Upper lobe of left lung (tissue), 6 donors: ENCODE measurements at places on chromosomes 3 and 15. TPM values are rescaled to one million over a fixed set of nuclear protein-coding genes. Genes with fewer than 3 reads are reported as not detected.

The CALML4 gene
- total RNA-seq: 3.6 TPM

The ZMYND10 gene
- 35.1 TPM for total RNA-seq

The ANKUB1 gene
- 24.5 TPM for total RNA-seq

The CPA3 gene
- 8.9 TPM for total RNA-seq

The TFG gene
- total RNA-seq: 87.4 TPM

The EAF2 gene
- total RNA-seq: 11.2 TPM

The EXD1 gene
- total RNA-seq: 0.30 TPM

The CCR3 gene
- not detected for total RNA-seq

The LRRC28 gene
- 18.3 TPM for total RNA-seq

The DMXL2 gene
- 39.8 TPM for total RNA-seq

The ZNF710 gene
- 49.2 TPM for total RNA-seq

The RARB gene
- total RNA-seq: 4.4 TPM

The ZIC4 gene
- not detected for total RNA-seq

The CLPX gene
- total RNA-seq: 88.5 TPM

The TF gene
- 2.1 TPM for total RNA-seq

The WDR76 gene
- total RNA-seq: 3.9 TPM

The CFAP20DC gene
- total RNA-seq: not detected

The CP gene
- total RNA-seq: 18.7 TPM

The COLQ gene
- 2.0 TPM for total RNA-seq

The DHX36 gene
- 95.3 TPM for total RNA-seq

The CHRD gene
- 5.2 TPM for total RNA-seq

The LNP1 gene
- total RNA-seq: 2.2 TPM

The VGLL3 gene
- total RNA-seq: 44.7 TPM

The LMAN1L gene
- not detected for total RNA-seq

The TIMP4 gene
- total RNA-seq: 1.6 TPM

The SIDT1 gene
- 2.6 TPM for total RNA-seq

The FOXB1 gene
- not detected for total RNA-seq

The KNL1 gene
- total RNA-seq: 1.7 TPM

The CADPS gene
- 1.5 TPM for total RNA-seq

The CHDH gene
- total RNA-seq: 20.9 TPM

The SYNPR gene
- not detected for total RNA-seq

The SLC7A14 gene
- total RNA-seq: not detected

The DNAH12 gene
- total RNA-seq: 4.5 TPM

The MAGEL2 gene
- not detected for total RNA-seq

The SLC9A9 gene
- 20.4 TPM for total RNA-seq
